ENCODE measurements at places on chromosomes 2 and 18.

- DNase-seq: no peak
Measured at GRCh38 chr2:168819829-168820489, 17.5 kb downstream of the NOSTRIN start.

DNA sequence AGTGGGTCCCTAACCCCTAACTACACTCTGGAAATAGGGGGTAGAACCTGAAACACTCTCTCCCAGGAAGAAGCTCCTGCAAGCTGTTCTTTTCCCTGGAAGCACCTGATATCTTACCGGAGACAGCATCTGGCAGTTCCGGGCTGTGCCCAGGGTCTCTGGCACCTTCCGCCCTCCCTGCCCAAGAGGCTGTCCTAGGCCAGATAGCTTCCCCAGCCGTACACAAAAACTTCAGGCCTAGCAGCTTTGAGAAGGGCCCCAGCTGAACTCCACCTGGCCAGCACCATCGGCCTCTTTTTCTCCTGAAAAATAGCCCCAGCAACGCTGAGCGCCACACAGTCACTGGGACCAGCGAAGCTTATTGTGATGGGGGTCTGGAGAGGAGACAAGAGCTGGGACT lies 9.7 kb downstream of the OSR1 start:
- no peak for DNase-seq

DNA sequence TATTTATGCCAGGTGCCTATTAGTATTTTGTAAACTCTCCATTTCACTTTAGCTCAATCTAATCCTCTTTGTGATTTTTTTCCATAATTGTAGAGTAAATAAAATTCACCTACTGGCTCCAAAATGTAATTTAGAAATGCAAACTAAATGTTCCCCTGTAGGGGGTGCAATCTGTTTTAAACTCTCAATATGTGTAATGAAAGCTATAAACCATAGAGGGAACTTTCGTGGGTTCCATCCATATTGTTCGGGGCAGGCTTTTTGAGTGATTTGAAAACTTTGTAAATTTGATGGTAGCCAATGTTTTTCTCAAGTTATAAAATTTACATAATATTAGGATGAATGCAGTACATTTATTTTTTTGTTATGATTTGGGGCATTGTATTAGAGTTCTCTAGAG lies 49.4 kb downstream of the TSPYL6 start:
- no peak for DNase-seq

DNA sequence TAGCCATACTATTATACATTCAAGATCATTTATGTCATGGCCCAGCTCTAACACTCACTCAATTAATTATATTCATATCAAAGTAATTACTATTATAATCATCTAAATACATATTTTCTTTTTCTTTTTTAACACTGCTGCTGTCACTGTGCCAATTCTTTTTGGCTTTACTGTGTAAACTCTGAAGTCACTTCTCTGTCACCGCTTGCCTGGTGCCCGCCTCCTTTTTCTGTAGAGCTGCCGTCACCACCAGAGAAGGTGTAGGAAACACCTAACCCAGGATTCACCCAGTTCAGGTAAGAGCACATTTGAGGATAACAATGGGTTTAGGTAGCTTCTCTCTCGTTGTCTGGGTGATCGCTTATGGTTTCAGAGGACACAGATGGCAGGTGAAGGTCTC lies 93.3 kb downstream of the AOX1 start:
- no peak for DNase-seq

DNA sequence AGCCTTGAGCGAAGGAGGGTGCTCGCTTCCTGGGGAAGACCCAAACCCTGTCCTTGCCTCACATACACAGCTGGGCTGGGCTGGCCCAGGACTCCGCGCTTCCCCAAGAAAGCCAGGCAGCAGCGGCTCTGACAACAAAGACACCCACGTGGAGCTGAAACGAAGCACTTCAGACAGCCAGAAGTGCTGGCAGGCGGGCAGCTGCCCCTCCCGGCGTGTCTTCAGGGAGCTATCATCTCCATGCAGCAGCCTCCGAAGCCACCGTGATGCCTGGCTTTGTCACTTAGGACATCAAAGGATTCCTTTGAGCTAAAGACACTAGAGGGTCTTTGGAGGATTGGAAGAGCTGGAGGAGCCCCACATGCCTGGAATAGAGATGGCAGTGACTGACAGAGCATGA lies 35.2 kb downstream of the C1QL2 start:
- DNase-seq: no peak

DNA sequence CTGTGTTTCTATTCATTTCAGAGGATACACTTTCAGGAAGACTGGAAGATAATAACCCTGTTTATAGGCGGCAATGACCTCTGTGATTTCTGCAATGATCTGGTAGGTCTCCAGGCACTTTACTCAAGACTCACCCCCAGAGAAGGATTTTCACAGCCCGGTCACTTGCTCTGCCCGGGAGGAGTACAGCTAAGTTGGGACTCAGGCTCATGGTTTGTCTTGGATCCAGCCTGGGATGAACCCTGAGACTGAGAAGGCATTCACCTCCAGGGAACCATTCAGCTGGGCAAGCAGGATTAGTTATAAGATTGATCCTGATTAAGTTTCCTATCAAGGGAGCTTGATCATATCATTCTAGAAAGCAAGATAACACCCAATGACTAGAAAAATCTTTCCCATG lies 83.7 kb downstream of the PLB1 start:
- no peak for DNase-seq

- no peak for DNase-seq
Measured at GRCh38 chr2:207150284-207150683, 15.5 kb downstream of the KLF7 start.

DNA sequence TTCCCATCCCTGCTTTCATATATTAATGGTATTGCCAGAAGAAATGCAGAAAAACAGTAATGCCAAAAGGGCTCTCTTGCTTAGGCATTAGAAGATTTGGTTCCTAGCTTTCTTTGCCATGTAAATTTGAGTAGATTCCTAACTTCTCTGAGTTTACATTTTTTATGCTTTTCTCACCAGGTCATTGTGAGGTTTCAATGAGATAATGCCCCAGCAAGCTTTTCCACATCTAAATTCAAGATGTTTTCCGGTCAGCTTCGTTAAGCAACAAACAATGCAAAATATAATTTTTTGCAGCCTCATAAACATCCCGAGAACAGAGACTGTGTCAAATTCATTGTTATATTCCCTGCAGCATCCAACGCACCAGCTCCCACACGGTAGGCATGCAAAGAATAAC lies 44.9 kb downstream of the NCKAP5 start:
- no peak for DNase-seq

- no peak for DNase-seq
Measured at GRCh38 chr2:200172944-200173581, 133.4 kb upstream of the SPATS2L start.

- no peak for DNase-seq
Measured at GRCh38 chr2:142876423-142876822, 1.0 kb upstream of the KYNU start.

- no peak for DNase-seq
Measured at GRCh38 chr2:208363485-208363884, 43.1 kb upstream of the PTH2R start.

DNA sequence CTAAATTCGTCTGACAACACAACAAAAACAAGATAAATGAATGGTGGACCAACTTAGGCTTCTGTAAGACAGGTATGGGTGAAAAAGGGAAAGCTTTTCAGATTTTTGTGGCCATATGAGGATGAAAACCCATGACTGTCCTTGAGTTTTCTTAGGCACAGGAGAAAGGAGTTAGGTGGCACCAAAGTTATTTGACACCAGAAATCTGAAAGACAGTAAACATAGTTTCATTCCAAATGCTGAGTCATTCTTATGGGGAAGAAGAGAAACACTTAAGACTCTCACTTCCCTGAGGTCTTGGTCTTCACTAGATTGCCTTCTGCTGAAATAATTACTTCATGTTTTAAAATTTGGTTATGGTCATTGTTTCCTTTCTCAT lies 5.2 kb upstream of the GPD2 start:
- DNase-seq: no peak

DNA sequence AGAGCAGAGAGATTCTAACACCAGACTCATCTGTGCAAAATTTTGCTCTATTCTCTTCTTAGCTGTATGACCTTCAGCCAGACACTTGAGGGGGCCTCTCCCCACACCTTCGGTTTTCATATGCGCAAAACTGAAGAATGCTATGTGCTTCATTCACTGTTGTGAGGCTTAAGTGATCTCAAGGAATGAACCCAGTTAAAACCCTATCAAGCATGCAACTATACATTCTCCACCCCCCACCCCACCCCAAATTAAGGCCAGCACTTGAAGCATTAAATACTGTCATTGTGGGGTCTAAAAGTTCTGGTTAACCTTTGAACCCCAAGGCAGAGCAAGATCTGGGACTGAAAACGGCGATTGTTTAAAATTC lies 10.0 kb downstream of the PCARE start:
- no peak for DNase-seq

DNA sequence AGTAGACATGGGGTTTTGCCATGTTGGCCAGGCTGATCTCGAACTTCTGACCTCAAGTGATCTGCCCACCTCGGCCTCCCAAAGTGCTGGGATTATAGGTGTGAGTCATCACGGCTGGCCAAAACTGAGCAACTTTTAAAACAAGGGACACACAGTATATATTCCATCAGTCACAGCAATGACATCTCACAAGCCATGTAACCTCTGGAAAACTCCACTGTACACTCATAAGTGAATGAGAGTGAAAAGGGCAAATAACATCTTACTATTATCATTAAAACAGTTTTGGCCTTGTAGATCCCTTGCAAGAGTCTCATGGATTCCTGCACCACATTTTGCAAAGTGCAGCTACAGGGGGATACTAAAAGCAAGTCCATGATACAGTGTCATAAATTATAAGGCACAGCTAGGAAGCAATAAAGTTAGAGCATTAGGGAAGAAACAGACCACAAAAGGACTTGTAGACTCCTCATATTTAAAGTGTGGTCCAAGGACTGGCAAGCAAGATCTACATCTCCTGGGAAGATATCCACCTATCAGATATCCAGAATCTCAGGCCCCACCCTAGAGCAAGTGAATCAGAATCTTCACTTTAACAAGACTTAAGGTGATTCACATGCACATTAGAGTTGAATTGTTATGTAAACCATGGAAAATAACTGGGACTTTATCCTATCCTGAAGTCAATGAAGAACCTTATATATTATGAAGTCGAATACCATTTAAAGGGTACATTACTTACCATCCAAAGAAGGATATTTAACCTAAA lies 5.7 kb downstream of the SMC6 start:
- no peak for DNase-seq

DNA sequence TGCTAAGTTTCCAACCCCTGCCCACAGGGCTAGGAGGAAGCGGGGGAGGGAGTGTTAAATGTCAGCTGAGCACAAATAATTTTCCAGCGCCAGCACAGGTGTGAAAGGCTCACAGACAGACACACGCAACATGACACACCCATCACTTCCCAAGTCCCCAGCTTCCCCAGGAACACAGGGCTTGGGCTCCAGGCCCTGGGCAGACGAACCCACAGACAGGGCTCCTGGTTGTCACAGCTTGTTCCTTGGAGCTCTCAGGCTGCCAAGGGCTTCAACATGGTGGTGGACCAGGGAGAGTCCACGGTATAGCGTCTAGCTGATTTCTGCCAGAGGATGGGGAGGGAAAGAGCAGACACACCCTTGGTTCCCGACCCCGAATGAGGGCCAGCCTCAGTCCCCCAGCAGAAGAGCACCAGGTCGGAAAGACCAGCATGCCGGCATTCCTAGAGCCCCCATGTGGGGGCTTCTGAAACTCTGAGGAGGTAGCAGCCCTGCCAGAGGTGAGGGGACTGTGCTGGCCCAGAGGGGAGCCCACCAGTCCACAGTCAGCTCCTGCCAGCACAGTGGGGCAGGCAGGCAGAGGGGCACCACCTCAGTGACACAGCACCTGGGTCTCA lies 1.9 kb downstream of the DUSP2 start:
- DNase-seq: peak; percentile 48

- no peak for DNase-seq
Measured at GRCh38 chr18:6757931-6758330, 28.4 kb downstream of the ARHGAP28 start.

DNA sequence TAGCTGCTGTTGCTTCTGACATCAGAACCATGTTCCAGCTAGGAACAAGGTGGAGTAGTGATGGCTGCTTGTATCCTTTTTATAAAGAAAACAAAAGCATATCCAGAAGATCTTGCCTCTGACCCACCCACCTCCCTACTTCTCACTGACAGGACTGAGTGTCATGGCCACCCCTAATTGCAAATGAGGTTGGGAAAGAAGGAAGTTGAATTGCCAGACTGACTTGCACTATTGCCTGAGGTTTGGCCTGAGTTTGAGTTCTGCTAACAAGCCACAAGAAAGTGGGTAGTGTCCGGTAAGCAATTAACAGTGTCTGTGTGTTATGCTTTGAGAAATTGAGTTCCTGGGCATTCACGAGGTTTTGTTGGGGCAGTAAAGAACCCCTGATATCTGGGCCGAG lies 22.8 kb downstream of the SGPP2 start:
- DNase-seq: no peak

- DNase-seq: no peak
Measured at GRCh38 chr2:227228061-227228667, 63.7 kb downstream of the COL4A3 start.

DNA sequence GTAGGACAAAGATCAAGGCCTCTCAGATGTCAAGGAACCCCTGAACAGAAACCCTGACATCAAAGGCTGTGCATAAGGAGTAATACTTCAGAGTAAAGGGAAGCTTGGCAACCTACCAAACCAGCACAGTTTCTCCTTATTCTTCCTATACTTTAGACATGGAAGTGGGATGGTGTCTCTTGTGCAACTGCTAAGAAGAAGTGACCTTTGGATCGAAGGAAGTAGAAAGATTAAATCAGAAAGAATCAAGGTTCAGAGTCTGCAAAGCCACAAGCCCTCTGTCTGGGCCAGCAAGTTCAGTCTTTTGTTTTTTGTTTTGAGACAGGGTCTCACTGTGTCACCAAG lies 66.2 kb upstream of the SLC39A10 start:
- no peak for DNase-seq

DNA sequence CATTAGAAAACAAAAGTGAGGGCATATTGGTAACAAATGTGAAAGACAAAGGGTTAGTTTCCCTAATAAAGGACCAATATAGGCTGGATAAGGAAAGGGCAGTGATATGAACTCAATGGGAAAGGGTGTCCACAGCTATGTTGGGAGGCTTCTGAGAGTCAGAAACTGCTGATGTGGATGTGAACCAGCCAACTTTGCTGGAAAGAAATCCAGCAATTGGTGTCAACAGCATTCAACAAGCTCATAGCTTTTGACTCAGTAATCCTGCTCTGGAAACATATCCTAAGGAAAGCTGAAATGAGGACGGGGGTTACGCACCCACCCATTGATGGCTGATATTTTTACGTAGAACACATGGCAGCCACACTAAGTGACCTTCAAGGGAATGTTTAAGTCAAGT lies 63.7 kb downstream of the ARL4C start:
- DNase-seq: no peak

GRCh38 chr18:45566025-45566740 lies 49.1 kb upstream of the SLC14A2 start:
- no peak for DNase-seq

GRCh38 chr18:47254341-47254939 lies 3.0 kb upstream of the SKOR2 start:
- DNase-seq: no peak

Measured in activated CD4-positive, alpha-beta T cell treated with anti-CD3 and anti-CD28 coated beads, Interleukin-2, amount 50 U/mL, for 1 hour (primary cell).